ENCODE measurements at places on chromosomes 12 and 14.

DNA sequence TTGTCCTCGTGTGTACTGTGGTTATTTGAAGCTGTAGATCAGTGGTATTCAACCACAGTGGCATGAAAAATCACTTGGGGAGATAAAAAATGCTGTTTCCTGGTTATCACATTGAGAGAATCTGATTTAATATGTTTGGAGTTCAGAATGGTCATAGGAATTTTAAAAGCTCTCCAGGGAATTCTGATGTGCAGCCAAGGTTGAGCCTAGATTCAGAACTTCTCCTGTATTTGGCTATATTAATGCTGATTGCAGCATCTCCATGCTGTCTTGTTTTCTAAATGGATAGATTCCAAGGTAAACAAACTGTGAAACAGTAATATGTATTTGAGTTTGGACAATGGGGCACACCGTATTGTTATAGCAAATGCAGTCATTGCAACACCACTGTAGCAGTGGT, 982.2 kb upstream of the FBXO33 start:
- DNase-seq, result no peak

GRCh38 chr12:65881965-65882413, 57.7 kb downstream of the HMGA2 start:
- peak; percentile 81 for DNase-seq

GRCh38 chr12:45353944-45354343, 138.0 kb downstream of the ANO6 start:
- no peak for DNase-seq

GRCh38 chr12:98173773-98174427, 341.5 kb upstream of the TMPO start:
- no peak for DNase-seq

- no peak for DNase-seq
Measured at GRCh38 chr12:123140676-123141614, 9.9 kb downstream of the PITPNM2 start.

DNA sequence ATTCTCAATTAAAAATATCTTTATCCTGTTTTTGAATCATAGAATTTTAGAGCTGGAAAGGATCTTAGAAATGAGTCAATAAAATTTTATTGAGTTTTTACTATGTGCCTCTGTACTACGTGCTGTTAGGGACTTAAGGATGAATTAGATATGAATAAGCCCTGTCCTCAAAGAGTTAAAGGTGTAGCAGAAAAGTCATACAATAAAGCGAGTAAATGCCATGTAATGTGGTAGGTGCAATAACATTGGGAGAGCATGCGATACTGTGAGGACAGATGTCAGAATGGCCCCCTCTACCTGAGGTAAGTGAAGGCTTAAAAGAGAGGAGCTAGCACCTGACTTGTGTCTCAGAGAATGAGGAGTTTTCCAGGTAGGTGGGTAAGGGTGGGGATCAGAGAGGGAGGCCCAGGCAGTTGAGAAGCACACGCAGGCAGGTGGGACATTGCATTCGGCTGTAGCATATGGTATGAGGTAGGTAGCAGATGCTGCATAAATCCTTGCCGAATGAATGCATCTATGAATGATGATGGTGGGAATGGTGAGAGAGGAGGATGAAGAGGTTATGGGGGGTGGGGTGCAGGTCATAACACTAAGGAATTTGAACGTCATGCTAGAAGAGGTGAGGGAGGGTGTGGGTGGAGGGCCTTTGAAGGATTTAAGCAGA, 35.4 kb upstream of the ATP23 start:
- no peak for DNase-seq

DNA sequence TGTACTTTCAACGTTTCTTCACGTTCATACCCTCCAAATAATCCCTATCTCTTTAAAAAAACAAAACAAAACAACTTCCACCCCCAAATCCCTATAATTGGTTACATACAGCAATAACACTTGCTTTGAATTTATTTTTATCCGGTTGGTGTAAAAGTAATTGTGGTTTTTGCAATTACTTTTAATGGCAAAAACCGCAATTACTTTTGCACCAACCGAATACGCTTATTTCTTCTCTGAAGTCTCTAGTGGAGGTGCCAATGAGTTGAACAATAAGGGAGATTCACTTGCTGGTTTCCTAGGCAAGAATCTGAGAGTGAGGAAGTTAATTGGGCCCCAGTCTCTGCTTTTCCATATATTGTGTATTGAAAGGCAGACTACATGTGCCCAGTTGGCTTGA, 133.3 kb downstream of the DACT1 start:
- no peak for DNase-seq

- no peak for DNase-seq
Measured at GRCh38 chr14:80678436-80678835, 263.1 kb downstream of the CEP128 start.

Data from right kidney (tissue), 9 donors.